ENCODE measurements at places on chromosomes 16 and 17.

DNA sequence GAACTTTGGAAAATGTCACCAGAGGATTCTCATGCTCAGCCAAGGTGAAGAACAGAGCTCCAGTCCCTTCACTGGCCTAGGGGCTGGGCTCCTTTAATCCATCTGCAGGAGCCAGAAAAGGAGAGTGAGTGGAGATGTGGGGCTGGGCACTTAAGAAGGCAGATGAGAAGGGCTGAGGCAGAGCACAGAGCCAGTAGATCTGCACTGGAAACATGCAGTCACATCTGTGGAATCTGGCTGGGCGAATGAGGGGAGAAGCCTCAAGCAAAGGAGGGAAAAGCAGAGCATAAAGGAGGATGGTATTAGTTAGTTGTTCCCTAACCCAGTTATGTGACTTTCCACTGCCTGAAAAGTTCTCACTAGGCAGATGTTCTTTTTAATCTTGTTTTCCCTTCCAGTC, 50.4 kb upstream of the BCAR1 start:
- DNase-seq: no peak

- DNase-seq: no peak
Observed at GRCh38 chr17:2412561-2413021, 11.7 kb upstream of the MNT start.

- DNase-seq: no peak
Observed at GRCh38 chr16:66082424-66082823, 284.1 kb upstream of the CDH5 start.

- DNase-seq: no peak
Observed at GRCh38 chr17:32484041-32484461, 2.7 kb upstream of the CDK5R1 start.

DNA sequence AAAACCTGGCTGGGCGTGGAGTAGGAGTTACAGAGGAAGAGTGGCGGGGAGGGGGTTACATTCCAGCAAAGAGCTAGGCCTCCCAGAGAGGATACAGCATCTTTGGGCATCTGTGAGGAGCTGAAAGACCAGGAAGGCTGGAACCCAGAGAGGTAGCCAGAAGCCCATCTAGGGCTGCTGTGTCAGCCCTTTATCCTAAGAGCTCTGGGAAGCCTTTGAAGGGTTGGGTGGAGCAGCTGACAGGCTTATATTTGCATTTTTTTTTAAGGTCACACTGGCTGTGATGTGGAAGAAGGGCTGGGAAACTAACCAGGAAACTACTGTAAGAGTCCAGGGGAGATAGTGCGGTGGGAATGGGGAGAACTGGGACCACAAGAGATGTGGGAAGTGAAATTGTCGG, 6.8 kb upstream of the CNOT1 start:
- DNase-seq: no peak

DNA sequence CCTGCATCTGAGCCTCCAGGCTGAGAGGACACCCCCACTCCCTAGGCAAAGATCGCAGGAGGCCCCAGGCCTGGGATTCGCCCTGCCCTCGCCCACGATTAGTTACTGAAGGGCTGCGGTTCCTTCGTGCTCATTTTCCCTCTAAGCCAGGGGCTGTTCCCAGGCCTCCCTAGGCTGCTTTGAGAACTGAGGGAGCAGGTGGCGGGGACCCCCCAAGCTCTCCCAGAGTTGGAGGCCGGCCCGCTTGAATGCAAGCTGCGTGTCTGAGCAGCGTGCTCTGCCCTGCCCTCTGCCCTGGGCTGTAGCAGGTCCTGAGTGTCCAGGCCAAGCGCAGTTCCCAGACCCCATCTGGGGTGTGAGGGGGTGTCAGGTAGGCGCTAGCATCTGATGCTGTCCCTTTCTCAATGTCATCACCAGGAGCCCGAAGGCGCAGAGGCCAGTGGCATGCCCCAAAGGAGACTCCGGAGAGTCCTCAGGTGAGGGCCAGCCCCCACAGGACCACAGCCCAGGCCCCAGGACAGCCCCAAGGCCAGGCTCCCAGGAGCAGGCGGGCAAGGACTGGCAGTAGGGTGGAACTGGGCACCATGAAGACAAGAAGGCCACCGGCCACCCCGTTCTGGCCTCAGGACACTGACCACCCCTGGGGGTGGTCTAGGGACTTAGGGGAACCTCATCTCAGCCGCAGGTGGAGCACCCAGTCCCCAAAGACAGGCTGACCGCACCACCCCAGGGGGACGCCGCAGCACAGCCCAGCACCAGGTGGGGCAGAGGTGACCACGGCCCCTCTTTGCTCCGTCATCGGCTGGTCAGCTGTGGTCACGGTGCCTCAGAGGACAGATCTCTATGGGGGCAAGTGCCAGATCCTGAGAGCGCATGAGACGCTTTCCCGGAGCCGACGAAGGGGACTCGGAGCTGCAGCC, 14.6 kb downstream of the ENDOV start:
- no peak for DNase-seq

GRCh38 chr17:80397034-80397387, 18.0 kb upstream of the ENDOV start:
- no peak for DNase-seq

- DNase-seq: no peak
Observed at GRCh38 chr16:21611556-21612384, 12.4 kb downstream of the METTL9 start.

DNA sequence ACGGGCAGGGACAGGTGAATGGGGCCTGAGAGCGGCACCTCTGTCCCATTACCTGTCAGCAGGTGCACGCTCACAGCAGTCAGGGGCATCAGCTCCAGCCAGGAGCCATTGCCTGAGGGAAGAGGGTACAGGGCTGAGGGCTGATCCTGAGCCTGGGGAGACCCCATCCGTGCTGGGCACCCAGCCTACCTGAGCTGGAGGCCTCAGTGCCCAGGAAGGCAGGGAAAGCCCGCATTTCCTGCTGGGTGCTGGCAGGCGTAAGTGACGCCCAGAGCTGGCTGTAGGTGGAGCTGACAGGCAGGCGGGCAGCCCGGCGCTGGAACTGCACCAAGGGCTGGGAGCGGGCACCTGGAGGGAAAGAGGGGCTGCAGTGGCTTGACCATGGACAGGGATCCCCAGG, 7.4 kb downstream of the FAM171A2 start:
- DNase-seq: no peak

DNA sequence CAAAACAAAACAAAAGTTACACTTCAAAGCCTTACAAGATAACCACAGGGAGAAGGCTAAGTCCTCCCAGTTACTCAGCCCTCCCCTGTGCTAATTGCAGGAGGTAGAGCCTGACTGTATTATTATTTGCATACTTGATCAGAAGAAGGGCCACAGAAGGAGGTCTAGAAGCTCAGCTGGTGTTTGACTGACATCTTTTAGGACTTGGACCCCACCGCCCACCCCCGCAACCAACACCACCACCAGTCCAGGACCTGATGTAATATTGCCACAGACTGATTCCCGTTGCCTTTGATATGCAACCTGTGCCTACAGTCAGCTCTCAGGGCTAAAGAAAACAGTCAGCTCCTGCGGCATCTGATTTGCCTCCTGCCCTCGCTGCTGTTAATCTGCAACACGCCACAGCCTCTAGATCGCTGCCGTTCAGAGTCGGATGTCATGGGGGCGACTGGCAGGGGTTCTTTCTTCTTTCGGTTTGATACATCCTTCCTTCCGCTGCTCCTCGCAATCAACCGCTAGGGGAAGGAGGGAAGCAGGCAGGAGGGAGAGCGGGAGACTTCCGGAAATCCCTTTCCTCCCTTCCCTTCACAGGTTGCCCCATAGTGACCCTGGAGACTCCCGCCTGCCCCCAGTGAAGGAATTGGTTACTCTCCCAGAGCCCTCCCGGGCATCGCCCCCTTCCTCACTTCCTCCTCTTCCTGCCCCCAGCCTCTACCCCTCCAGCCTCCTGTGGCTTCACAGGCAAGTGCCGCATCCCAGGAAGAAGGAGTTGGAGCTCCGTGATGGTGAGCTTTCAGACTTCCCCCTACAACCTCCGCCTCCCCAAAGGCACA, 90.5 kb upstream of the SOX9 start:
- no peak for DNase-seq

GRCh38 chr16:1871974-1872635, at the start of gene MEIOB:
TSS of gene MEIOB (minus strand) at chr16:1872164. CDS start at chr16:1868175, 3,989 bp downstream.
- no peak for DNase-seq

- DNase-seq: no peak
Observed at GRCh38 chr16:56278196-56278855, 87.0 kb downstream of the GNAO1 start.

DNA sequence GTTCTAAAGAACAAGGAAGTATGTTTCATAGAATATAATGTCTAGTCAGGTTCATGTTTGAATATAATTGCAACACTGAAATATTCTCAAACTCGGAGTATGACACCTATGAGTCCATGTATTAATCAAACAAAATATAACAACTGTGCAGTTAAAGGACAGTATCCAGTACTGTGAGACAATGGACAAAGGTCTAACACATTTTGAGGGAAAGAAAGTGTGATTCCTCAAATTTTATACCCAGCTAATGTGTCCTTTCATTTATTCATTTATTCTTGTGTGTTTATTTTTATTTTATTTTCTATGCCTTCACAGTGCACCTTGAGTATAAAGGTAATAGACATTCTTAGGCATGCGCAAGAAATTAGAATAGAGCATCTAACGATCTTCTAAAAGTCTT, 401.0 kb upstream of the ZFHX3 start:
- DNase-seq: no peak

DNA sequence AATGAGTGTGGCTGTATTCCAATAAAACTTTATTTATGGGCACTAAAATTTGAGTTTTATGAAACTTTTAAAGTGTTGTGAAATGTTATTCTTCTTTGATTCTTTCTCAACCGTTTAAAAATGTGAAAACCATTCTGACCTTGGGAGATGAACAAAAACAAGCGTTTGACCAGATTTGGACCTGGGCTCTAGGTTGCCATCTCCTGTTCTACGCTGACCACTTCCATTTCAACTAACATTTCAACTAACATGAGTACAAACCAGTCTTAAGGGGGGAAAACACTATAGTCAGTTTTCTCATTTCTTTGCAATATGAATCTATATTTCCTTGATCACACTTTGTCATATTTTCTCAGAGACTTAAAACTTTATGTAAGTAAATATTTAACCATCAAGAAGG, 118.4 kb upstream of the IRX5 start:
- peak; percentile 1 for DNase-seq

GRCh38 chr17:17897442-17897841, 60.7 kb upstream of the SREBF1 start:
- DNase-seq: no peak

DNA sequence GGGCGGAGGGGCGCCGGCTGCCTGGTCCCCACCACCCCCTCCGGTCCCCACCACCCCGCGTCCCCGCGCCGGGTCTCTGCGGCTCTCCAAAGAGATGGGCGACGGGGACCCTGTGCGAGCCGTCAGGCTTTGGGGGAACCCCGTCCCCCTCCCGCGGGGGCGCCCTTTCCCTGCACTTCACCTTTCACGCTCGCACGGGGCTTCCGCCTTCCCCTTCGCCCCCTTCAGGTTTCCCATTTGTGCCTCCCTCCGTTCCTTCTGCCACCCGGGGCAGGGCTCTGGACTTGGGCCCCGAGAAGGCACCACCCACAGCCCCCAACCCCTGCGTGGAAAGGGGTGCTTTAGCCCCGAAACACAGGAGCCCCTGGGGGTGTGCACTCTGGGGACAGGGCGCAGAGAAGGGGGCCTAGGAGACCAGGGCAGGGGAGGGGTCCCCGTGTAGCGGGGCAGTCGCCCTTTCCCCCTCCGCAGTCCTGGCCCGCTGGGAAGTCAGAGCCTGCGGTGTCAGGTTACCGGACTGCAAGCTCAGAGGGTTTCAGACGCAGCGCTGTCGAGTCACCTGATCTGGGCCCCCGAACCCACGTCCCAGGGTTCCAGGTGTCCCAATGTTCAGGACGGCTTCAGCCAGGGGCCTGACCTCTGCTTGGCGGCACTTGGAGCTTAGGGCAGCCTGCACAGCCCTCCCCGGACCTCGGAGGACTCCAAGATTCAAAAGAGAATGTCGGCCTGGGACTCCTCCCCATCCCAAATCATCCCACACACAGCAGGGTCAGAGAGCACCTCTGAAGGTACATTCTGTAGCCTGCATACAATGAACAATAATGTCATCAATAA, 6.7 kb upstream of the CCDC92B start:
- no peak for DNase-seq

GRCh38 chr16:49292413-49292812, 10.8 kb upstream of the CBLN1 start:
- no peak for DNase-seq

- DNase-seq: no peak
Observed at GRCh38 chr17:31726980-31727427, 132.0 kb downstream of the COPRS start.

DNA sequence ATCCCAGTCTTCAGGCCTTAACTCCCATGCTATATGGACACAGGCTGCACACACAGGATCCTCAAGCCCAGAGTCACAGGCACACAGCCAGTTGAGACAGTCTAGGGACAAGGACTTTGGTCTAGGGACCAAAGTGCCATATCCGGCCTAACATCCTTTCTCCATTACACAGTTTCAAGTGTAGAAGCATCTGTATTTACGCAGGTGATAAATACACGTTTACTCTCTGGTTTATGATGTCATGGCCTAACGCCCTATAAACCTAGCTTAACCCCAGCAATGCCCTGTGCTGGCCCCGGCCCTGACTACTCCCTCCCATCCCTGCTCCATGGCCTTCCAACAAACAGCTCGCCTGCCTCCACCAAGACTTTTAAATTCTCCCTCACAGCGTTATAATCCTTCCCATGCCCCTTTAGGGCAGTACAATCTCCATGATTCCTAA, 17.1 kb downstream of the CUEDC1 start:
- DNase-seq: peak; percentile 75

GRCh38 chr16:57801098-57801808, 1.0 kb downstream of the KIFC3 start:
- no peak for DNase-seq

GRCh38 chr16:55471448-55472097, 7.4 kb upstream of the MMP2 start:
- no peak for DNase-seq

- DNase-seq: no peak
Observed at GRCh38 chr16:19802612-19803011, 82.0 kb downstream of the GPRC5B start.

Data from LNCaP clone FGC (cell line).